Renal cortex interstitium (tissue), 15 donors: ENCODE measurements at places on chromosomes 5 and 9. TPM values are rescaled to one million over a fixed set of nuclear protein-coding genes. Genes with fewer than 3 reads are reported as not detected.

DNA sequence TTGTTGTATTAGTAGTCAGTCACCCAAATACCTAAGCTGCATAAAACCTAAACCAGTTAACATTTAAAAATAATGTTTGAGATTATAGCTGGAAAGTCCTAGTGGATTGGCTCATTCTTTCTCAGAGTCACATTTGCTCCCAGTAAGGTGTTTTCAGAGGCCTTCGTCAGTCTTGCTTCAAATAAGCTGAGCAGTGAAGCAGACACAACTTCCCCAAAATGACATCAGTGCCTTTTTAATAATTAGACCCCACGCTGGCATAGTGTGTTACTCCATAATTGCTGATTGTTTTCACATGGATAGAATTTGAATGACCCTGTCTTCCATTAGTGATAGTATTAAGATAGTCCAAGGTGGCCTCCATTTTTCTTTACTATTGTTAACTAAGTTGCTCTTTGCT lies 245.8 kb downstream of the PJA2 start:
- DNase-seq: no peak

DNA sequence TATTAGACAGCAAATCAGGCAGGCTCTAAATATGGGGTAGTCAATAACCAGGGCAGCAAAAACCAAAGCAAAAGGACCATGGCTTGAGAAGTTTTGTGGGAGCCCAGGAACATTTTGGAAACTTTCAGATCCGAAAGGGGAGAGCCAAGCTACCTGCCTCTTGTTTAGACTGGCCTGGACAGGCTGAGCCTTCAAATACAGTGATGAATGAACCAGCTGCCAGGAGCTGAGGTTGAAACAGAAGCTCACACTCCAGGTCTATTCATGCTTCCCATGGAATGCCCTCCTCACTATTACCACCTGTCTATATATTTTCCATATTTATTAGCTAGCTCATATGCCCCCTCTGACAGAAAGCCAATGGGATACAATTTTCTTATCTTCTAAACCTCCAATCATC lies 150.8 kb upstream of the SLC44A1 start:
- DNase-seq: no peak

DDX4 gene
- not detected for polyA plus RNA-seq

DNA sequence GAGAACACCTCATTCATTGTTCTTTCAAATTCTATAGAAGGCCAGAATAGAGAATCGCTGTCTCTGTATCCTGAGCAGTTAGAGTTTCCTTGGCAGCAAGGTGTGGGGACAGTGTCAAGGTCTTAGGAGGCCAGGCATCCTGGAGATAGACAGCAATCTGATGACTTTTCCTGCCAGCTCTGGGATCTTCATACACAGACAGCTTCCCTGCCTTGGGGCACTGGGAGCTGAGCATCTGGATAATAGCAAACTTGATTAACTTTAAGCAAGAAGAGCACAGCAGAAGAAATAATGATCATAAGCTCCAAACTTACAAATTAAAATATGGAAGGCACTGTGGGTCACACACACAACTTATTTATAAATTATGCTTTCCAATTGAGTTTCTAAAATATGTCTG lies 86.1 kb upstream of the STK32A start:
- DNase-seq: no peak

DNA sequence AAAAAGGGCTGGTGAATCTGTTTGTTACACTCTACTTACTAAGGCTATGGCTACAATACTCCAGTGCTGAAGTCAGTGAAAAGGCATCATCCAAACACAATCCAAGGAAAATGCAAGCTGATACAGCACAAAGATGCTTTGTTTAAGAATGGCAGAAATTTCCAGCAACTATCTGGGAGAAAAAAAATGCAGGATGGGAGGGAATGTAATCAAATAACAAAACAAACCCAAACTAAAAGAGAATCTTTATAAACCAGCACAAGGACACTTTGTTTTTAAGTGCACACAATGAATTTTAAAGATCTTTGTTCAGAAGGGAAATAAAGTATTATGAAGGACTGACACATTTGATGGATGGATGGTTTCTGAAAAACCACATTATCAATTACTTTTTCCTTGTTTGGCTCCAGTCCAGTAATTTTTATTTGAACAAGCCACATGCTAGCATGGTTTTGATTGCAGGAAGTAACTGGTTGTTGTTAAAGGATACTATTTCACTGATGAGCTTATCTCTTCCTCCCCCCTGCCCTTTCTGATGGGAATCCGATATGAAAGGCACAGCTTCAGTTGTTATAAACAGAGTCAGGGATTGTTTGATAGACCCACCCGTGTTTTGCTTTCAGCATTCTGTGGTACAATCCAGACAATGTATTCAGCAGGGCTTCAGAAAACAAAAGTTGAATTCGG lies 12.1 kb upstream of the TLE4 start:
- no peak for DNase-seq

DNA sequence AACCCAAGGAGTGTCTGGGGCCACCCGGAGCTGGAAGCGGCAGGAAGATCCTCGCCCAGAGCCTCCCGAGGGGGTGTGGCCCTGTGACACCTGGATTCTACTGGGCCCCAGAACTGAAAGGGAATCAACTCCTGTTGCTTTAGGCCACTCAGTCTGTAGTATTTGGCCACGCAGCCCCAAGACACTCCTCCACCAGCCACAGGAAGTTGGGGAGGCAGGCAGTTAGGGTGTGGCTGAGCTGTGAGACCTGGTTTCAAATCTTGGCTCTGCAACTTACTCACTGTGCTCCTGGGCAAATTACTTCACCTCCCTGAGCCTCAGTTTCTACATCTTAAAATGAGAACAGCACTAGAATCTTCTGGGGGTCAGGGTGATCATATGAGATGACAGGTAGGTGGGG lies 119.8 kb upstream of the PPP1R26 start:
- no peak for DNase-seq

DNA sequence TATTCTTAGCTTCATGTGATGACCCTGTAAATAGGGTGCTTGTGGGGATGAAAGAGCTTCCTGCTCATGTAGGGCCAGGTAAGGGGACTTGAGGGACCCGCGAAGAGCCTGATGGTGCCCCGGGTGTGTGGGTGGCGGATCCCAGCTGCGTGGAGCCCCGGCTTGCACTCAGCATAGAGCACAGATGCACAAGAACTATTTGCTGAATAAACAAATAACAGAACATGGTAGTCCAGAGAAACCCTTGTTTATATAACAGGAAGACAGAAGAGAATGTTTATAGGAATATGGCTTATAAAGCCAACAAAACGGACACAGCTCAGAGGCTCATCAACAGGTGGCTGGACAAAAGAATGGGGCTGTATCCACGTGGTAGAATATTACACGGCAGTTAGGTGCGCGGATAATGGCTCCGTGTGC lies 106.9 kb upstream of the COL5A1 start:
- no peak for DNase-seq

OR2K2 gene
- polyA plus RNA-seq: not detected

ARL14EPL gene
- polyA plus RNA-seq: not detected

DNA sequence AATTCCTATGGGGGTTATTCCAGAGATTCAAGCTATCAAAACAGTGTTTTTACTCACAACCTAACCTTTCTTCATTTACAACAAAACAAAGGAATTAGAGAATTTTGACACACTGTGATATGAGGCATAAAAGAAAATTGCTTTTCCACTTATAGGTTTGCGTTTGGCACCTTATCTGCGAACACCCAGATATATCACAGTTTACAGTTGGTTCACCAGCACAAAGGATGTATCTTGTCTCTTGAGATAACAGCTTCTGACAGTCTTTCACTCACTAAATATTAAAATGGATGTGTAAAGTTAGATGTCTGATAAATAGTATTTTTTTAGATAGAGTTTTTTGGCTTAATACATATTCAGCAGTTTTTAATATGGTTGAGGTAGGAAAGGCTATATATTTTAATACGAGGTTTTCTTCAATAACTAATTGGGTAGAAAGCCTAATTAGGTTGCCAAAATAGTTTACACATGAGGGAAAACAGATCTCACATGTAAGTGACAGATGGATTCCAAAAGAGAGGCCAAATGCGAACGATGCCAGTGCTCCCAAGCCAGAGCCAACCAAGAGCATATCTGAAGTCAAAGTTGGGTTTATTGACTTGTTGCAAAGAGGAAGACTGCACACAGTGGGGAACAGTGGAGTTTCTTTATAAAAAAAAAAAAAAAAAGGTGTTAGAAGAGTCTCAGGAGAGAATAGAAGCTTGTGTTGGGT lies 1495.2 kb downstream of the MAT2B start:
- DNase-seq: no peak
